ENCODE measurements at places on chromosomes 4 and X. TPM values are rescaled to one million over a fixed set of nuclear protein-coding genes. Genes with fewer than 3 reads are reported as not detected.

The BGN gene
- polyA plus RNA-seq, result 101 TPM

The OTC gene
- polyA plus RNA-seq, result not detected

The MMAA gene
- polyA plus RNA-seq, result 7.1 TPM

The ARL9 gene
- not detected for polyA plus RNA-seq

The SHROOM3 gene
- polyA plus RNA-seq, result 5.3 TPM

The SLC49A3 gene
- polyA plus RNA-seq, result 28.5 TPM

The TCEAL5 gene
- 0.37 TPM for polyA plus RNA-seq

The HNRNPH2 gene
- 50.0 TPM for polyA plus RNA-seq

The MAGEE2 gene
- not detected for polyA plus RNA-seq
